ENCODE measurements at places on chromosomes 5 and 9. TPM values are rescaled to one million over a fixed set of nuclear protein-coding genes. Genes with fewer than 3 reads are reported as not detected.

Gene EFNA5
- total RNA-seq: 20.8 TPM

Gene PAIP1
- 58.5 TPM for total RNA-seq

Gene PRDM12
- not detected for total RNA-seq

Gene ZMAT2
- 31.4 TPM for total RNA-seq

Gene HRH2
- total RNA-seq: 1.5 TPM

Gene INSL4
- total RNA-seq: not detected

Gene LIFR
- total RNA-seq: 70.8 TPM

Gene PTAR1
- 76.3 TPM for total RNA-seq

Gene NUTM2F
- total RNA-seq: not detected

Measured in skin of body (tissue), 3 donors.